ENCODE measurements at places on chromosomes 5 and 9. TPM values are rescaled to one million over a fixed set of nuclear protein-coding genes. Genes with fewer than 3 reads are reported as not detected.

- DNase-seq: no peak
Measured at GRCh38 chr5:170426149-170426767, 37.1 kb upstream of the KCNMB1 start.

Gene PCDHAC1
- total RNA-seq: not detected

GRCh38 chr9:137763271-137763955, 114.2 kb upstream of the CACNA1B start:
- DNase-seq: no peak

Gene TLX3
- total RNA-seq: not detected

DNA sequence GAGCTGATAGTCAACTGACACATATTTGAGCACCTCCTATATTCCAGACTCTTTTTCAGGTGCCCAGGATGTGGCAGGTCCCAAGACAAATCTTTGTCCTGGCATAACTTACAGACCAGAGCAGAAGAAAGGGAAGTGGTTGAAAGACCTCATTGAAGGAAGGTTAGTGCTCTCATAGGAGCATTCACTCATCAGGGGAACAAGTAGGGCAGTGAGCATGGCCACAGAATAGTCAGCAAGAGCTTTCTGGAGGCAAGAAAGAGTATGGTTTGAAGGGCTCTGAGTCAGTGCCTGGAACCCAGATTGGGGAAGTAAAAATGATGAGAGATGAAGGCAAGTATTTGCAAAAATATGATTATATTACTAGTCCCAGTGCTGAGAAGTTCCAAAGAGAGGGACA, 25.0 kb upstream of the ERMP1 start:
- no peak for DNase-seq

DNA sequence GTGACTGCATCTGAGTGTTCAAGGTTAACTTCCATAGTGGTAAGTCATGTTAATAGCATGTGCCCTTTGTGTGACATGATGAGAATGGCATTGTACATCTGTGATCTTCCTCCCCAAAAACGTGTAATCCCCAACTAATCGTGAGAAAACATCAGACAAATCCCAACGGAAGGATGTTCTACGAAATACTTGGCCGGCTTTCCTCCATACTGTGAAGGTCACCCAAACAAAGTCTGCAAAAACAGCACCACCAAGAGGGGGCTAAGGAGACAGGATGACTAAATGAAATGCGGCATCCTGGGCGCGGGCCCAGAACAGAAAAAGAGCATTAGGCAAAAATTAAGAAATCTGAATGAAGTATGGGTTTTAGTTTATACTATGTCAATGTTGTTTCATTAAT, 81.8 kb downstream of the MED10 start:
- no peak for DNase-seq

GRCh38 chr5:163915481-163915961, 410.1 kb downstream of the MAT2B start:
- DNase-seq: no peak

DNA sequence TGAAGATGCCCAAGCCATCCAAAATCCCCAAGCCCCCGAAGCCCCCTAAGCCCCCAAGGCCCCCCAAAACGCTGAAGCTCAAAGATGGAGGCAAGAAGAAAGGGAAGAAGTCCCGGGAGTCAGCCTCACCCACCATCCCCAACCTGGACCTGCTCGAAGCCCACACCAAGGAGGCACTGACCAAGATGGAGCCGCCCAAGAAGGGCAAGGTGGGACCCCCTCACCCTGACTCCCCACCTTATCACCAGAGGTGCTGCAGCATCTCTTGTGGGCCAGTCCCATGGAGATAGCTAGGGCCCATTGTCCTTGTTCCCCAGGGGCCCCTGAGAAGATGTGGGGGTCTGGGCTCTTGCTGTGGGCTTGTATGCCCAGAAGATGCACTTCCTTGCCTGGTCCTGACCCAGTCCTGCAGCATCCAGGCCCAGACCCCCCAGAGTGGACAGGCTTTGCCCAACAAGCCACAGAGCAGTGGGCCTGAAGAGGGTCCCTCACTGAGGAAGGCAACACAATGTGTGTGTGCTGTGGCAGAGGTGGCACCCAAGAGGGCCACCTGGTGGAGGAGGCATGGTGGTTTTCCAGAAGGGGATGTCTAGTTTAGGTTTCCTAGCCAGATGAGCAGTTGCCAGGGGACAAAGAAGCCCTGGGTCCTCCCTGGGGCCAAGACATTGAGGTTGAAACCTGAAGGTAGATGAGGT, 84.1 kb downstream of the PHF2 start:
- no peak for DNase-seq

Gene SLC45A2
- 0.21 TPM for total RNA-seq

- DNase-seq: no peak
Measured at GRCh38 chr9:71928806-71929205, 17.4 kb downstream of the C9orf85 start.

DNA sequence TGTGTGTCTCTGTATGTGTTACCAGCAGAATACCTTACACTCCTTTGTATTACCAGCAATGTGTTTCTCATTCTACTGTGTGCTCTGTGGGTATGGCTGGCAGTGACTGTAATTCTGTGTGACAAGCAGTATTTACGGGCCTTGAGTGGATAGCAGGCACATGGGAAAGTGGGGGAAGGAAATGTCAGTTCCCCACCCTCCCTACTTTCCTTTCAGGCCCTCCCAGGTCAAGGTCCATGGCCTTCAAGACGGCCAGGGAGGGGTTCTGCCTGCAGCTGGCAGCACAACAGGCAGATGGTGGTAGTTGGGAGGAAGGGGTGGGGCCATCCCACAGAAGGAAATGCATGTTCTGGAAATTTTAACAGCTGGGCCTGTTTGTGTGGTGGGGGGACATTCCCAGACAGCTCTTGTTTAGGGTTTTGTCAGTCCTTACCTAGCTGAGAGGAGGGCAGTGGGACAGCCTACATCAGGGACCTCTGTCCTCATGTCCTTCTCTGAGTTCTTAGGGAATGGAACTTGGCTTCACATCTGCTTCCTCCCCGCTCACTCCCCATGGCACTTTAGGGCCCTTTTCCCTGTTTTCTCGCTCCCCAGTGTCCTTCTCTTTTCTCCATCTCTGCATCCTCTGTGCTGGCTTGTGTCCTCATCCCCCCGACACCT, 14.6 kb upstream of the TNIP1 start:
- no peak for DNase-seq

DNA sequence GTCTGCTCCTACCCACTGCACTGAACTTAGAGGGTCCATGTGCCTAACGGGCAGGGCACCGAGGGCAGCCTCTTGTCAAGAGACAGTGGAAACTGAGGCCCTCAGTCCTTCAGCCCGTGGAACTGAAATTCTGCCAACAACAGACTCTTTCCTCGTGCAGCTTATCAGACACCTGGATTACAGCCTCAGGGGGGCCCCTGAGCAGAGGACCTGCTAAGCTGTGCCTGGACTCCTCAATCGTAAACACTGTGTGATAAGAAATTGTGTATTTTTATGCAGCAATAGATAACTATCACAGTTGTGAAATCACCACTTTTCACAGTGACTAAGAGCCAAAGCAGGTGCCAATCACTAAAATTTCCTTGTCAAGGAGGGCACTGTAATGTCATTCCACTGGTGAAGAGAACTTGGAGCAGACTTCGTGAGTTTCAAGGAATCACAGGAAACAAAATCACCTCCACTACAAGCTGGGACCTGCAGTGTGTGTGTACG, 33.4 kb upstream of the CTSV start:
- DNase-seq: no peak

DNA sequence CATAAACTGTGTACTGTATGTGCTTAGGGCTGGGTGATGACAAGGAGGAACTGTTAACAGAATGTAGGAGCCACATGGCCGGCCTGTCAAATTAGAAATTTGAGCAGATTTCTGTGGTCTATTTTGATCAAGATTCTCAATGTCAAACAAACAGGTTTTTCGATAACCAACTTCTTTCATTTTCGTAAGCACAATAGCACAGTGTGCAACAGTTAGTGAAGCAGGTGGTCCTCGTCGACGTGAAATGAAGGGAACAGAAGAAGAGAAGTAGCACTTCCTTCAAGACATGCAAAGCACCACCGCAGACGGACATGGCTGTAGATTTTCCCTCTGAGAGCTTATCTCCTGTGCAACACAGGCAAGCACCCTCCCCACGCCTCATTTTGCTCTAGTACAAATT, 252.1 kb downstream of the CRB2 start:
- DNase-seq: no peak

- no peak for DNase-seq
Measured at GRCh38 chr9:69885474-69885929, 64.9 kb downstream of the CFAP95 start.

GRCh38 chr5:102700916-102701315, 54.2 kb upstream of the PAM start:
- no peak for DNase-seq

Gene MYMK
- not detected for total RNA-seq

DNA sequence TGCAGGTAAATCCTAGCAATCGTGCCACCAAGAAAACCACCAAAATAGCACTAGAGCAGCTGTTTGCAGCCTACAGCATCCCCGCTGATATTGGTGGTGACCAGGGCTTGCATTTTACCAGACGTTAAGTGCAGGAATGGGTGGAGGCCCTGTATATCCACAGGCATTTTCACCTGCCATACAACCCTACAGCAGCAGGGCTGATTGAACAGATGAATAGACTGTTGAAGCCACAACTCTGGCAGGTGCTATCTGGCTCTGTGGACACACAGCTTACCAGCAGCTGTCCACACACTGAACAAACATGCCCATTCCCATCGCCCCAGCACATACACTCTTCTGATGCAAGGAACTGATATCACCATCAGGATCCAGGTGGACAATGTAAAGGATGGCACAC, 154.5 kb upstream of the APC start:
- no peak for DNase-seq

- peak; percentile 54 for DNase-seq
Measured at GRCh38 chr5:153974131-153974812, 64.4 kb downstream of the FAM114A2 start.

GRCh38 chr5:150052956-150053712, 33.2 kb downstream of the CSF1R start:
- DNase-seq: peak; percentile 60

DNA sequence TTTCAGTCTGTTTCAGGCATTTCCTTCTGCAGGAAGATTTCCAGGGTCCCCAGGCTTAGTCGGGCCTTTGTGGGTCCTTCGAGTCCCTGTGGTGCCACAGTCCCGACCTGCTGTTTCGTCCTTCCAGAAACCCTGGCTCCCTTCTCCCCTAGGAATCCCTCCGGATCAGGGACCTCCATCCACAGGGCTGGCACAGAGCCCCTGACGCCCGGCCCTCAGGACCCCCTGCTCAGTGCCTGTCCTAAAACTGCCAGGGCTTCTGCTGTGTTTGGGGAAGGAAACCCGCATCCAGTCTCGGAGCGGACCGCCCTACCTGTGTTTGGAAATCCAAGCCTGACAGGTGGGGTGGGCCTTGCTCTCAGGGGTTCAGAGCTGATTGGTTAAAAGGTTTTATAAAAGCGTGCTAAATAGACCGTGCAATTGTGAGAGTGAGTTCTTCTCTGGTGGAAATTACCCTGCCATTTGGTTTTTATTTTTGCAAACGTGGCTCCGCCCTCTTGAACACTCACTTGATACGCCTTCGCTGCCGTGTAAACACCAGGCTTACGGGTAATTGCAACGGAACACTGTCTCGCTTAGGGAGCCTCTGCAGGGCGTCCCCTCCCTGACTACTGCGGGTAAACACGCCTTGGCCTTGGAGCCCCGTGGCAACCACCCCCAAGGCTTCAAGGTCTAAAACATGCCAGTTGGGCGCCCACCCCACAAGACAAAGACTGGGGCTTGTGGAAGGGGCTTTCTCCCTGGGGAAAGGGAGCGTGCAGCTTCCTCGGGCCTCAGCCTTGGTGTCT, 121.2 kb downstream of the PHF2 start:
- DNase-seq: peak; percentile 19

DNA sequence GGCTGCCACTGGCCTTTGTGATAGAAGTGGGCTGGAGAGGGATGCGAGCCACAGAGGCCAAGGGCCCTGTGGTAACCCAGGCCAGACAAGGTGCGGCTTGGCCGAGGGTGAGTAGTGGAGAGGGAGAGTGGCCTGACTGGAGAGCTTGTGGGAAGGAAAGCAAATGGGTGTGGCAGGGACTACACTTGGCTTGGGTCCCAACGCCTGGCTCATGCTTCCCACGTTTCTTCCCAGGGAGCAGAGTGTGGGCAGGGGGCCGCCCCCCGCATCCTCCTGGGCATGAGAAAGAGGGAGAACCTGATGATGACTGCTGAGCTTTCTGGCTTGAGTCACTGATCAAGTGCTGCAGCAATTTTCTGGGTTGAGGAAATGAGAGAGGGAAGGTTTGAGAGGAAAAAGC, 95.7 kb downstream of the ANKH start:
- no peak for DNase-seq

DNA sequence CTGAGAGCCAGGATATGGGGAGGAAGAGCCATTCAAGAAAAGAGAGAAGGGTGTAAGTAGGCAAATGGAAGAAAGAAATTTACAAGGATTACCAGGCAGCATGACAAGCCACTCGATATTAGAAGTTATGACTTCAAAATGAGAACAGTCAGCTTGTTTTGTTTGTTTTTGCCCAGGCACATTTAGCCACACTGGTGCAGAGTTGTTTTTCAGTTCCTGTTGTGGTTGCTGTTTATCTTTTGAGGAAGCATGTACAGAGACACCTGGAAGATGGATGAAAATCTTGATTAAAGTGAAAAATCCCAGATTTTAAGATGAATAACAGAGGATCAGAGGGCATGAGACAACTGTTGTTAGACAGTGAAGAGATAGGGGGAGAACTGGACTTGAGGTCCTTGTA, 199.1 kb downstream of the MTRR start:
- no peak for DNase-seq

DNA sequence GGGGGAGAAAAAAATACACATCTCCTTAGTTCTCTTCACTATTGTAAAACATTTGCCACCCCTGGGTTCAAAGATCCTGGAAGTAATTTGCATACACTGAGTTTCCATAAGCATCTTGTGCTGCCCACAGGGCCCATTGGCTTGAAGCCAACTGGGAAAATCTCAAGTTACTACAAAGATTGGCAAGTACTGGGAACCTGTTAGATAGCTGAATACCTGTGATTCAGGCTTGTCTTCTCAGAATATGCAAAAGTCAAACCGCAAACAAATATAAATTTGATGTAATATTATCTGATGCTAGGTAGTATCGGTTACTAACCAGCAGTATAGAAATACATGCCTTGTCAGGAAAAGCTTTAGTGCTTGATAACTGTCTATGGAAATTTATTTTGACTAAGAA, 156.9 kb upstream of the FST start:
- DNase-seq: no peak

GRCh38 chr5:178116143-178116885, 3.0 kb downstream of the N4BP3 start:
- DNase-seq: peak; percentile 87

Gene GM2A
- 13.4 TPM for total RNA-seq

- no peak for DNase-seq
Measured at GRCh38 chr9:116151966-116152381, 1.6 kb upstream of the PAPPA start.

- DNase-seq: no peak
Measured at GRCh38 chr9:133658442-133659431, 22.6 kb downstream of the DBH start.

Gene OR13J1
- not detected for total RNA-seq

All from activated CD8-positive, alpha-beta memory T cell treated with anti-CD3 and anti-CD28 coated beads, Interleukin-2, amount 10 ng/mL, durations not matched to agents 7 days and 5 days (primary cell).